ENCODE measurements at places on chromosomes 11 and 22.

DNA sequence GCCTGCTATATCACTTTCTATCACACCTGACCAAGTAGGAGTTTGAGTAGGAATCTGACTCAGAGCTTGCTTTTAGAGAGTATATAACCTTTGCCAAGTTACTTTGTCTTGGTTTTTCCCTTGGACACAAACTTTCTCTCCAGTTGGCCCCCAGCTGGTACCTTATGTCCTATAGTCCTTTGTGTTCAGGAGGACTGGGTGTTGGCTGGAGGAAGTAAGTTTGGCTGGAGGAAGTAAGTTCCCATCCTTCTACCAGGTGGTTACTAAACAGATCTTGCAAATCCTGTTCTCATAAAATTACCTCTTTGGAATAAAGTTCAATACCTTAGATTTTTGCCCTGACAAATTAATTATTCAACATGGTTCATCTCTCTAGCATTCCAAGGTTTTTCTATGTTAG lies 37.2 kb downstream of the SPON1 start:
- DNase-seq, result no peak

- DNase-seq, result no peak
These were observed 40.5 kb downstream of the CABIN1 start for GRCh38 chr22:24051568-24051967.

GRCh38 chr22:19059481-19060278 lies 62.5 kb downstream of the DGCR2 start:
- DNase-seq, result no peak

DNA sequence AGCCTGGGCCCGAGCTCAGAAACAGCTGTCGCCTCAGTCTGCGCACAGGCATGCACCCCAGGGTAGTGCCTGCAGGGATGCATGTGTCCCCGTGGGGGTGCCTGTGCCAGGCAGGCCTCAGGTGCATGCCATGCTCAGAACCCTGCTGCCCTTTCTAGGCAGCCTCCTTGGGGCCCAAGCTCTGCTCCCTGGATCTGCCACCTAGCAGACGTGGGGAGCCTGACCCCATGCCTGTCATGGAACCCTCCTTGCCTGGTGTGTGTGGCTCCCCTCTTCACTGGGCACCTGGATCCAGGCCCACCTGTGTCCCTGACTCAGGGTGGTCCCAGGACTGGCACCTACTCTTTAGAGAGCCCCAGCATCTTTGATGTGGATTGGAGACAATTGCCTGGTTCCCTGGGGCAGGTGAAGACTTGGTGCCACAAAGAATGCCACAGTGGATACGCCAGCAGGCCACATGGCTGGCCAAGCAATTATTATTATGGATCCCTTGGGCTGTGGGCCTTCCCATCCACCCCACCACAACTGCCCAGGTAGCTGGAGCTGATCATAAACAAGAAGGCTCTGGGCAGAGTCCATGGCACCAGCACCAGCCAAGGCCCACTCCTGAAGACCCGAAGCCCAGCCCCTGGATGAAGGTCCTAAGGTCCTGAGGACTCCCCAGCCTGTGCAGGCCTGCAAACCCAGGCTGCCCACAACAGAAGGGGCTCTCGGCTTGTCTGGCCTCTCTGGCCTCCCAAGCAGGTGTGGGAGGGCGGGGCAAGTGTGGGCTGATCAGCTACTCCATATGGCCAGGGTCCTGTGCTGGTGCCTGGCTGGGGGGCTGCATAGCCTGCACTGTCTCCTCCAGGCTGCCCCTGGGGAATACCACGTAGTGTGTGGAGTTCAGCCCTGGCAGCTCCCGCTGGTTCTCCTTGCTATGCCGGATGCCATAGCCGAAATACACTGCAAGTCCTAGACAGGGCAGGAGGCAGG lies 3.8 kb downstream of the SLC7A4 start:
- no peak for DNase-seq

GRCh38 chr22:19819911-19820879 lies 34.5 kb downstream of the GNB1L start:
- no peak for DNase-seq

- DNase-seq, result no peak
These were observed 189.2 kb downstream of the CSNK2A3 start for GRCh38 chr11:11163669-11164333.

GRCh38 chr11:44024977-44025376 lies 22.8 kb upstream of the ACCSL start:
- no peak for DNase-seq

DNA sequence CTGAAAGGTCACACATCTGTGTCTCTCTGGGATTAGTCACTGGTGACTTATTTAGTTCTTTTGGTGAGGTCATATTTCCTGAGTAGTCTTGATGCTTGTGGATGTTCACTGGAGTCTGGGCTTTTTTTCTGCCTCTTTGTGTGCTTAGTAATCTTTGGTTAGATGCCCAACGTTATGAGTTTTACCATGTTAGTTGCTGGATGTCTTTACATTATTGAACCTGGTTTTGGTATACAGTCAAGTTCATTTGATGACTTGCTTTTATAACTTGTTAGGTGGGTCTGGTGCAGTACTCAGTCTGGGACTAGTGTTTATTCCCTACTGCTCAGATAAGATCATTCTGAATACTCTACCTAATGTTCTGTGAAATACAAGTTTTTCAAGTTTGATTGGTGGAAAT lies 26.2 kb upstream of the SLC37A2 start:
- no peak for DNase-seq

GRCh38 chr11:116580799-116581198 lies 192.0 kb downstream of the BUD13 start:
- peak; percentile 90 for DNase-seq

- no peak for DNase-seq
These were observed 9.7 kb upstream of the GCAT start for GRCh38 chr22:37797874-37798500.

GRCh38 chr11:123995119-123995518 lies at the start of gene OR10G6:
OR10G6 (minus strand) TSS chr11:123995161; CDS start chr11:123995161, 0 bp downstream.
- DNase-seq, result no peak

DNA sequence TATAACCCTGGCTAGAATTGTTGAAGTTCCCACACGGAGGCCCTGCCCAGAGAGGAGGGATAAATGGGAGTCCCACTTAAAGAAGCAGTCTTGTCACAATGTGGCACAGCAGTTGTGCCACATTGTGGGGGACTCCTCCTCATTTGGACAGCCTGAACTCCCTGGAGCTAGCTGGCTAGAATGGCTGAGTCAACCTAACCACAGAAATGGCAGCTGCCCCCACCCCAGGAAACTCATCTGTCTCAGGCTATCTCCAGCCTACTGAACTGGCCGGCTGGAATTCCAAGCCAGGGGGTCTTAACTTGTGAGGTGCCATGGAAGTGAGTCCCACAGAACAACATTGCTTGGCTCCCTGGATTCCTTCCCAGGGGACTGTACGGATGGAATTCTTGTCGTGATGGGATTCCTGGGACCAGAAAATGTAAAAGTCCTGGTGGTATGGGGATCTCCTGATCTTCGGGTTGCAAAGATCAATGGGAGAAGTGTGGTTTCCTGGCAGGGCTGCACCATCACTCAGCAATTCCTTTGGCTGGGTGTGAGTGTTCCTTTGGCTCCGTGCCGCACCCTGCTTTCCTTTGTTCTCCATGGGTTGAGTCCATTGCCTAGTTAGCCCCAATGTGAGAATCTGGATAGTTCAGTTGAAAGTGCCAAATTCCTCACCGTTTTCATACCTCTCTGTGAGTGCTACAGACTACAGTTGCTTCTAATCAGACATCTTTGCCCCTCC lies 791.2 kb upstream of the FAT3 start:
- no peak for DNase-seq

GRCh38 chr11:73423506-73423905 lies 47.3 kb downstream of the RELT start:
- DNase-seq, result no peak

DNA sequence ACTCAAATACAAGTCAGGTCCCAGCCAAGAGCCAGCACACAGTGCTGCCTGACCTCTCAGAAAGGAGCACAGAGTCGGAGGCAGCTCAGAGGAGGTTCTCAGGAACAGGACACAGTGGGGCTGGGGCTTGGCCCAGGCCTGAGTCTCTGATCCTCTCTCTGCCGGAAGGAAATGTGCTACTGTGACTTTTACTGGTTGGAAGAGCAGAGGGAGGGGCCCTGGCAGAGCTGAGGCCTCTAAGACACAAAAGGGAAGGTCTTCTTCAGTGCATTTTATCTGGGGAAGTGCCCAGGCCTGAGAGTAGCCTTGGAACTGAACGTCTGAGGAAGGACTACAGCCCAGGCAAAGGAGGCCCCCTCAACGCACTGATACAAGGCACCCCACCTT lies 16.2 kb upstream of the CASTOR1 start:
- DNase-seq, result no peak

GRCh38 chr22:21564411-21564810 lies 3.1 kb upstream of the UBE2L3 start:
- DNase-seq, result no peak

GRCh38 chr11:41309716-41310115 lies 149.7 kb downstream of the LRRC4C start:
- peak; percentile 70 for DNase-seq

DNA sequence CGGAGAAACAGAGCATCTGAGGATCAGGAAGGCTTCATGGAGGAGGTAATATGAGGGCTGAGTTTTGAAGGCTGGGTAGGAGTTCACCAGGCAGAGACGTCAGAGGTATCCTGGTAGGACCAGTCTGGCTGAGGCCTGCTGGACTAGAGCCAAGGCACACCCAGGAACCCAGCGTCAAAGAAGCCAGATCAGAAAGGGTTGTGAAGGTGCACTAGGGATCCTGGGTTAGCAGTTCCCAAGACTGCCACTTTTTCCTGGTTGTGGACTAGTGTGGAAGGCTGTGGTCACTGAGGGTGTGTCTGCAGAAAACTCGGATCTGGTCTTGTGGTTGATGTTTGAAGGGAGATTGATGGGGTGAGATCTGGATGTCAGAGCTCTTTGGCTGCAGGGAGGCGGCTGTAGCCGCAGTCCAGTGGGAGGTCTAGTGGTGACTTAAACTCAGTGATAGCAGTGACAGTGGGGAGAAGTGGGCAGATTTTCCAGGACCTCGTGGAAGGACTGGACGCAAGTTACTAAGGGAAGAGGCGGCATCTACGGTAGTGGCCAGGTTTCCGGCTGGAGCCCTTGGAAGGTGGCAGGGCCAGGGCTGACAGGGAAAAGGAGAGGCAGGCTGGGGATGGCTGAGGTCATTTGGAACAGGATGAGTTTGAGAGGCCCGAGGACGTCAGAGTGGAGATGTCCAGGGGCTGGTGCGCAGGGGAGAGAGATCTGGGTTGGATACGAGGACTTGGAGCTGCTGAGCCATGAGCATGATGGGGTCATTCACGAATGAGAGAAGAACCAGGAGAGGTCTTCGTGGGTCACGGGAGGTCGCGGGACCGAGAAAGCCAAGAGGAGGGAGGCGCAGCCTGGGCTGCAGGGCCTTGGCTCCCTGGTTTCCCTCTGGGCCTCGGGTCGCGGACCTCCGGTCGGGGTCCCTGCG lies 10.9 kb downstream of the RELA start:
- DNase-seq, result no peak

GRCh38 chr11:61833471-61833870 lies 5.4 kb downstream of the FADS2 start:
- no peak for DNase-seq

GRCh38 chr11:8093931-8094575 lies 13.0 kb downstream of the TUB start:
- no peak for DNase-seq

DNA sequence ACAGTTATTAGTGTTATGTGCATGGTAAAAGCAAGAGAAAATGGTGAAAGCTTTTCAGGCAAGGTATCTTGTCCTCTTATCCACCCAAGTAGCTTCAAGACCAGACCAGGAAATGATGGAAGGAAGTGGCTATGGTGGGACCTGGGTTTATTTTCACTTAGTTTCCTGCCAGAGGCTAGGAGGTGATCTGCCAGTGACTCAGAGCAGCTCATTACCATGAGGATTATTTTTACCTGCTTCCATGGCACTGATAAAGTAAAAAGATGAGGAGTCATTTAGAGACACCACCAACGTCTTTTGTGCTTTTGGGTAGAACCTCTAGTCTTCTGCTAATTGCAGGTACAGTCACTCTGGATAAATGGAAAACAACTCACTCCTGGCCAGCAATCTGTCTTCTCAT lies 339.9 kb upstream of the KIRREL3 start:
- DNase-seq, result no peak

DNA sequence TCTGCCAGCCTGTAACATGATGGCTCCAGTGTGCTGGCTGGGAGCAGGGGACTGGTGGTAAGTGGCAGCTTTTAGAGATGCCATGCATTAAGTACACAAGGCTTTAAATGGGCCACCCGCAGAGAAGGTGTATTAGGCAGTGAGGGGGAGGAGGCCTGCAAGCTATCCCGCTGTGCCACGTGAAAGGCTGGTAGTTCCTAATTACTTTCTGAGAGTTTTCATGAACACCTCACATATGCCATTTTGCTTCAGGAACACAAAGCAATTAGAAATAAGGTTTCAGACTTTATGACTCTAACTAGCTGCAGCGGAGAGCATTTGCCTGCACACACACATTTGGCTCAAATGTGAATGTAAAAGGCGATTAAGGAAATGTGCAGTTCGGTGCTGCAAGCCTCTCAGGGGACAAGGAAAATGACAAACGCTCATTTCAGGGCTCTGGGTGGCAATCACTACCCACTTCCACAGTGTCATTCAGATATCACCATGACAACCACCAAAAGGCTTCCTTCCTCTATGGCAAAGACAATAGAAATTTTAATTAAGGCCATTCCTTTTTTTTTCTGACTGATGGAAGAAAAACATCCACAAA lies 116.6 kb downstream of the PLEKHA7 start:
- DNase-seq, result peak; percentile 98

Measured in NCI-H146 (cell line).